ENCODE measurements at places on chromosomes 3 and 15.

DNA sequence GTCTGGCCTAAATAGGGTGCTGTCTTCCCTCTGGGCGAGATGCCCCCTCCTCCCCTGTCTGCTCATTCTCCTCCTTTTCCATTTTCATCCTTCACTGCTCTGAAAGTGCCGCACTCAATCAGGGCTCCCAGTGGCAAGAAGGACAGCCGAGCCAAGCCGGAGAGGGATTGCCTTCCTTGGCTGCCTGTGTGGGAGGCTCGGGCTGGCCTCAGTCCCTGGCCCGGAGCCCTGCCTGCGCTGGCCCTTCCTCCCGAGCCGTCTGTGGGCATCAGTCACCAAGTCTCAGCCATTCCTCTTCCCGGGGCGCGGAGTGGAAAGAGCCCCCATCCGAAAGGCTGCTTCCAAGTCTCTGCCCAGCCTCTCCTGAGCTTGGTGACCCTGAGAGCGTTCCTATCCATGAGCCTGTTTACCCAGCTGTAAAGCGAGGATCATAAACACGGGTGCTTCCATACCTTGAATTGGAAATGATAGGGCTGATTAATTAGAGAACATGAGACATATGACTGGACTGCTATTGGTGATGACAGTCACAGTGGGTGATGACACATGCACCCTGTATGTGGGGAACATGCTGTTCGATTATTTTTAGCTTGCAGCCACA lies 59.1 kb upstream of the TLE3 start:
- peak; percentile 85 for DNase-seq

DNA sequence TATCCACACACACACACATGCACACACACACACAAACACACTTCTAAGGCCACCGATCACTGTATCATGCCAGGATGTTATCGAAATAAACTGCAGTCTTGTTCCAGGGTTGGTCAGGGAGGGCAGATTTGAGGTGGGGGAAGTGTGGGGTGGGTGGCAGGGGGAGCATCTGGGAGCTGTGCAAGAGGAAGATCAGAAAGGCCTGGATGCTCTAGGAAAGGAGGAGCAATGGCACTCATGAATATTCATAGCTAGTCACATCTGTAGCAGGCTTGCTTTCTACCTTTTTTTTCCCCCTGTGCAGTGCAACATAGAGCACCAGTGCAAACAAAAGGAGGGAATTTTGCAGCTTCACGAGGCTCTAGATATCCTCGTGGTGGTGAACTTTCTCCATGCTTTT lies 84.9 kb downstream of the MEIS2 start:
- DNase-seq, result no peak

DNA sequence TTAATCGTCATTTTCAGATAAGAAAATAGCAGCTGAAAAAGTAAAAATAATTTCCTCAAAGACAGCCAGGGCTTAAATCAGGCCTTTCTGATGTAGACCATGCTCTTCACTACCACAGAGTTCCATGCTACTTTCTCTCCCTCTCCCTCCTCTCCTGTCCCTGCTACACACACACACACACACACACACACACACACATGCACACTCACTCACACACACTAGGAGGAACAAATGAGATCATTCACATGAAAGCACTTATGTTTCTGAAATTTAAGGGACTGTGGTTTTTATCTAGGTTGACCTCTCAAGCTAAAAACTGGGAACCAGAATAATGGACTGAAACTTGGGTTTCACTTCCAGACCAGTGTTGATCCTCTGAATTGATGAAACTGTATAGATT lies 4.1 kb upstream of the PSMA4 start:
- DNase-seq, result peak; percentile 45

DNA sequence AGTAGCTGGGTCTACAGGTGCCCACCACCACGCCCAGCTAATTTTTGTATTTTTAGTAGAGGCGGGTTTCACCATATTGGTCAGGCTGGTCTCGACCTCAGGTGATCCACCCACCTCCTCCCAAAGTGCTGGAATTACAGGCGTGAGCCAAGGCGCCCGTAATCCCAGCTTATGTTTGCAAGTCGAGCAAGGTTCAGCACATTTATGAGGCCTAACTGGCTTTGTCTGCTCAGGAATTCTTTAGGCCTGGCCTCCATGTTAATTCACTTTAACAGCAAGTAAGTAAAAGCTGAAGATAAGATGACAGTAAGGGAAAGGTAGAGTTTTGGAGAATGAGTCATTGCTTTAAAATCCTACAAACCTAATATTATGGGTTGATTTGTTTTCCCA lies 24.6 kb downstream of the SIDT1 start:
- no peak for DNase-seq

- DNase-seq, result no peak
Measured at GRCh38 chr3:69740103-69741021, 1.1 kb downstream of the MITF start.

- DNase-seq, result peak; percentile 10
Measured at GRCh38 chr3:53668872-53669271, 174.5 kb downstream of the CACNA1D start.

All from fibroblast of mammary gland (primary cell).